ENCODE measurements at places on chromosomes 1 and 21.

- no peak for DNase-seq
These were observed 67.6 kb upstream of the C8B start for GRCh38 chr1:57033222-57034001.

- no peak for DNase-seq
These were observed 133.4 kb upstream of the MAP1LC3C start for GRCh38 chr1:242132121-242132817.

DNA sequence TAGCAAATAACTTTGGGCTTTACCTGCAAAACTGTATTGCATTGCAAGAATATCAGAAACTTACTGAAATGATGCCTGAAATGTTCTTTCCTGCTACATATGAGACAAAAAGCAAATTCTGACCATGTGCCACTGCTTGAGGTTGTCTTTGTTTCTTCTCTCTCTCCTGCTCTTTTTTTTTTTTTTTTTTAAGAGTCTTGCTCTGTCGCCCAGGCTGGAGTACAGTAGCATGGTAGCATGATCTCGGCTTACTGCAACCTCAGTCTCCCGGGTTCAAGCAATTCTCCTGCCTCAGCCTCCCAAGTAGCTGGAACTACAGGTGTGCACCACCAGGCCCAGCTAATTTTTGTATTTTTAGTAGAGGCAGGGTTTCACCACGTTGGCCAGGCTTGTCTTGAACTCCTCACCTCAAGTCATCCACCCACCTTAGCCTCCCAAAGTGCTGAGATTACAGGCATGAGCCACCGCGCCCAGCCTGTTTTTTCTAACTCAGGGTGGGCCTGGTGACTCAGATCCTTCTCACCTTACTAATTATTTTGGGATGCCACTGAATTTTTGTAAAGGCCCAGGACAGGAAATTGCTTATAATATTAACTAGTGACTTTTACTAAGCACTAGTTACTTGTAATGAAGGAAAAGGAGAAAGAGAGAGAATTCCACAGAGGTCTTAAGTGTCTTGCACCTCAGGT lies 35.9 kb downstream of the DNASE2B start:
- DNase-seq: no peak

GRCh38 chr1:160371346-160371631 lies 4.4 kb downstream of the NHLH1 start:
- no peak for DNase-seq

DNA sequence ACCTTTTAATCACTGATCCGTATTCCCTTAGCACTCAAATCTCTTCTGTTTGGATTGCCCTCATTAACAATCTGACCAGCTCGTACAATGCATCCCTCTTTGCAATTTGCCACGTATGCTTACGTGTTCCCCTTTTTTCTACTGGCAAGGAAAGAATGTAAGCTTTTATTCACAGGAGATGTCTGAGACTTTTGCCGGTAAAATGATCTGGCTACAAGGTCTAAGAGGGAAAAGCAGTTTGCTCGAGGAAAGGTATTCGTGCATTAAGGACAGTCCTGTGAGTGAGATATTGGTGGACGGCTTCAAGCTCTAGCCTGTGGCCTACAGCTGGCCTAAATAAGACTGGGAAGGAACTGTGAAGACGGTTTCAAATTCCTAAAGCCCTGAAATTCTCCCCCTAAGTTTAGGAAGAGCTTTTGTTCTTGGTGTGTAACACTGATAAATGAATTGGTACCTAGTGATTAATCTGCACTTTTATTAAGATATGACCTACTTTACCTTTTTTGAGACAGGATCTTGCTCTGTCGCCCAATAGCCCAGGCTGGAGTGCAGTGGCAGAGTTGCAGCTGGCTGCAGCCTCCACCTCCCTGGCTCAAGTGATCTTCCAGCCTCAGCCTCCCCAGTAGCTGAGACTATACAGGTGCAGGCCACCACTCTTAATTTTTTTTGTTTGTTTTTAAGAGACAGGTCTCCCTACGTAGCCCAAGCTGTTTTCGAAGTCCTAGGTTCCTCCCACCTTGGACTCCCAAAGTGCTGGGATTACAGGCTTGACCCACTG lies 895 bp upstream of the UBR4 start:
- DNase-seq: no peak

Data from activated naive CD4-positive, alpha-beta T cell (primary cell).